ENCODE measurements at places on chromosomes 2 and 18.

DNA sequence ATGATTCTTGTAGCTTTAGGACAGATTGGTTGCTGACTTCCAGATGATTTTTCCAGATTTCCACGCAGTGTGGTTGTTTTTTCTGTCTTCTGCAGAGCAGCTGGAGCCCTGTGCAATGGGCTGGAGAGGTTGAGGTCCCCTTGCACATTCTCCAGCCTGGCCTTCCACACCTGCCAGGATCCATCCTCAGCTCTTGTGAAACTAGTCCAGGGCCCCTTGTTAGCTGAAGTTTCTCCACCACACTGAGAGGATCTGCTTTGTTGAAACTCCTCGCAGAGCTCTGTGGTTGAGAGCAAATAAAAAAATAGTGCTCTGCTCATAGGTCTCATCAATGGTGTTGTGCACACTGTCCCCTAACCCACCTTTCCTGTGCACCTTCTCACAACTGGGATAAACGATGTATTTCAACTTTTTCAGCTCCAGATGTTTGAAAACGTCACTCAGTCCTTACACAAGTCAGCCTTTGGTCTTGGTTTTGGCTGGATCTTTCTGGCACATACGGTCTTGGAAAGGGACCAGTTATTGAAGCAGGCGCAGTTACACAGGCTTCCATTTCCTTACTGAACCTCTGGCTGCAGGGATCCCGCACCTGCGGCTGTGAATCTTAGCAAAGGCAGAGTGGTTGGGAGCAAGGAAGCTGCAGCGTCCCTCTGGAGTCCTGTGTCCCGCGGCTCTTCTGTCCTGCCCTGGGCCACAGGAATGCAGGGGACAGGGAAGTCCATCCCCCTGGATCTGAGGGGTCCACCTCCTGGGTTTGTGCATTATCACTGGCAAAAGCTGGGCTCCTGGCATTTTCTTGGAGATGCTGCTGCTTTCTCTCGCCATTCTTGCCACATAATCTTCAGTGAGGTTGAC, 272.0 kb upstream of the DSEL start:
- DNase-seq, result no peak

- no peak for DNase-seq
Measured at GRCh38 chr2:202848813-202849212, 22.8 kb downstream of the ICA1L start.

DNA sequence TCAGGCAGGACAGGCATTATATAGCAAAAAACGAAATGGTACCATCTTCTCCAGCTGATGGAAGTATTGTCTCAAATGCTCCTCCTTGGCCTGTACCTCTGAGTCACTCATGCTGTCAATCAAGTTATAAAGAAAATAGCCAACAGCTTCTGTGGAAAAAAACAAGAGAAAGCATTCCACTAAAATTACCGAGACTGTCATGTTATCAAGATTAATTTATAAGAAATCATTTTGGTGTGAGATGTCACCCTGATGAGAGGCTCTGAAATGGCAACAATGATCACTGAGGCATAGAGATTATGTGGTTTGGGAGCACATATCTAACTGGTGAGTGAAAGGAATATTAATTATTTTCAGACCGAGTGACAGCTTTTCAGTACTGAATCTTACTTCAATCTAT, 47.4 kb downstream of the LRPPRC start:
- no peak for DNase-seq

- DNase-seq, result no peak
Measured at GRCh38 chr2:104430359-104430740, 423.6 kb upstream of the POU3F3 start.

DNA sequence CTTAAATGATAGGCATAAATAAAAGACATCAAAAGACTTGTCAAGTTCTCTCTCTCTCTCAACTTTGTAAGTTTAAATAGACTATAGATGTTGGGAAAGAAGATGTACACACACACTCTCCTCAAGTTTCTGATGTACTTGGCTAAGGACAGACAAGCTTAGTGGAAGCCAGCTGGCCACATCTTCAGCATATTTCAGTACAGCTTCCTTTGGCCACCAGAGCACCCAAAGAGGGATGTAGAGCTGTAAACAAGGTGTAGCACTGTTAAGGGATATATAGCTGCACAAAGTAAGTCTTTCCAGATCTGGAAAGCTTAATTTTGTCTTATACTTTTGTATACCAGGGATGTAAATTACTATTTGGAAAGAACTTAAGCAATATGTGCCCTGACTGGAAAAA, 64.3 kb upstream of the MSTN start:
- no peak for DNase-seq

- DNase-seq, result no peak
Measured at GRCh38 chr2:70104231-70105111, 17.2 kb downstream of the PCBP1 start.

DNA sequence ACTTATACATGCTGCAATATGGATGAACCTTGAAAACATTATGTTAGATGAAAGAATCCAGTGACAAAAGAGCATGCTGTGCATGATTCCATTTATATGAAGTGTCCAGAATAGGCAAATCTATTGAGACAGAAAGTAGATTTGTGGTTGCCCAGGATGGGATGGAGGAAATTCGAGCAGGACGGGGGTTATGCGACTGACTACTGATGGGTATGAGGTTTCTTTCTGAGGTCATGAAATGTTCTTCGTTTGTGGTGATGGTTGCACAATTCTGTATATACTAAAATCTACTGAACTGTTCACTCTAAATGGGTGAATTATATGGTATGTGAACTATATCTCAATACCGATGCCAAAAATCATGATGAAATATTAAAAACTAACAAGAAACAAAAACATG, 18.9 kb upstream of the MTERF4 start:
- DNase-seq, result no peak

DNA sequence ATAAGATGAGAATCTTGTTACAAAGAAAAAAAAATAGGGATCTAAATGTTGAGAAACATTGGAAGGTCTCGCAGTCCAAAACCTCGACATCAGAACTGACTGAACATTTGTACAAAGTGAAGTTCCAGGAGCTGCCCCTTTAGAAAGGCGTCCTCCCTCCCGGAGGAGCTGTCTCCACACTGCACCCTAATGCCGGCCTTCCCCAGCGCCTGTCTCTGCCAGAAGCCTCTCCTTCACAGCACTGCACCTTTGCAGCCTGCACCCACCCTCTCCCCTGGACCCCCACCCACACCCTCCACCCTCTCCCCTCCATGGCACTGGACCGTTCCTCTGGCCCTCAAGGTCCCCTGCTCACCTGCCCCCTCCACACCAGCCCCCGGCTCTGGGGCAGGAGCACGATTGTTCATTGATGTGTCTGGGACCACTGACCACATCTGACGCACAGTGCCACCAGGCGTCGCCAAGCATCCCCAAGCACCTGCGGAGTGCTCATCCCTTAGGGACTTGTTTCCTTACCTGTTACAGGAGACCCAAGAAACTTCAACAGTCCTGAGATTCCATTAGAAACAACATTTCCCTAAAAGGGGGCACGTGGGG, 90.3 kb upstream of the SNTG2 start:
- no peak for DNase-seq

DNA sequence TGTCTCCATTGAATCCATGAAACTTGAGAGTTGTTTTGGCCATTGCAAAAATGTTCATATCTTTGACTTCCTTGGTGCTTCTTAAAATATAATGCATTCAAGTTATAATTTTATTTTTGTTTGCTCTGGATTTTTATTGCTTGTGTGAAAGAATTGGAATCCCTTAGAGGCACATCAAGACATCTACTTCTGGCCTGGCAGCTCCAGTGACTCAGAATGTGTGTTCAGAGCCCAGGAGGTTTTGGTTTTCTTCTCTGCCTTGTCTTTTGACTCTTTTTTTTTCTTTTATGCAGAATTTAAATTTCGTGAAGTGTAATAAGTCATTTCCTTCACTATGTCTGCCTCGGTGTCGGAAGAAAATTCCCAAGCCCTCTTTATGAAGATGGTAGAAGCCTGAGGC, 180.2 kb downstream of the LTBP1 start:
- DNase-seq, result no peak

- no peak for DNase-seq
Measured at GRCh38 chr2:28666496-28667184, 85.0 kb upstream of the PPP1CB start.

DNA sequence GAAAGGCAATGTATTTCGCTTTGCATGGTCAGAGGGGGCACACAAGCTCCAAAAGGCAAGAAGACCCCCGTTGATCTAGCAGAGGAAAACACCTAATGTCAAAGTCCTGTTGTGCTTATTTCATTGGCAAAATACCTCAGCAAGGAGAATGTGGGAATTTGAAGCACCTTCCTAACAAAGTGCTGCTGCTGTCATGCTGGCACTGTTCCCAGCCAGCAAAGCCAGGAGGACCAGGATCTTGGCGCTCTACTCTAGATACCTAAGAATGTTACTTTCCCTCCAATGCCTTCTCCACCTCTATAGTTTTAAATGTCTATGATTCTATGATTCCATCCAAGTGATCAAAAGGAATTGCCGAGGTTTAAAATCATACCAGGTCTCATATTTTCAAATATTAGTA, 867.9 kb upstream of the POU3F3 start:
- DNase-seq, result no peak

DNA sequence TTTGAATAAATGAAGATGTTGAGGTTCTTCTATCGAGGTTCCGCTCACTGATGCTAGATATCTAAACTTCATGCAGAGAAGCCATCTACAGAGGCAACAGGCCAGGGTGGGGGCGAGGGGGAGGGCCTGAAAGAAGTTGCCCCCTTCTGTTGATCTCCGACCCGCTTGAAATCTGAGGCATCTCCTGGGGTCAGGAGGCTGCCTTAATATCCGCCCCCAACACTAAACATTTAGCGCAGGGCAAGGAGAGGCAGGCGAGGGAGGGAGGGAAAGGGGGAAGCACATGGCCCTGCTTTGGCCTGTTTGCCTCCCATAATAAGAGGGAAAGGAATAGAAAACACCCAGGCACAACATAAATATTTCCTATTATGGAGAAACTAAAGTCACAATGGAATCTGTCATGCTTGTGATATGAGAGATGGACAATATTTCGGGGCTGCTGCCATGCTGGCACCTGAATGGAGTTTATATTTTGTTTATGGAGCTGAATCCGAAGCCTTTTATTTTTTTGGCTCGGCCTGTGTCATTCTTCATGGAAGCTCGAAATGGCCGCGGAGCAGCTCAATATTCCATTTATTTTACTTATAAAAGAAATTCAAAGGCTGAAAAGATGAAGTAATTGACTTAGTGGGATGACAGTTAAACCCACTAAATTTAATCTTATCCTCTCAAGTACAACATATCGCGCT, 221.1 kb downstream of the INSIG2 start:
- no peak for DNase-seq

GRCh38 chr2:157355618-157356017, 30.0 kb upstream of the ERMN start:
- no peak for DNase-seq

DNA sequence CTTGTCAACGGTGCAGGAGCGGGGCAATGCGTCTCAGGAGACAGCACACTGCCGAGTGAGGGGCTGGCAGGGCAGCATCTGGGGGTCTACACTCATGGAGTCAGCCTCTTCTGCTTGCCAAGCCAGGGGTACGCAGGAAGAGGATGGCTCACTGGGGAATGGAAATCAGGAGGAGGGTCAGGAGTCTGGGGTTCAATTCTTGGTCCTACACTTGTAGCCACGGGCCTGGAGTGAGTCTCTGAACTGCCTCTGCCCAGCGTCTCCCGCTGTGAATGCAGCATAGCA, 70.0 kb downstream of the CAPN13 start:
- no peak for DNase-seq

- DNase-seq, result no peak
Measured at GRCh38 chr2:207830778-207831438, 61.2 kb upstream of the FZD5 start.
